Tibial nerve (tissue), 4 donors: ENCODE measurements at places on chromosomes 12 and 14.

DNA sequence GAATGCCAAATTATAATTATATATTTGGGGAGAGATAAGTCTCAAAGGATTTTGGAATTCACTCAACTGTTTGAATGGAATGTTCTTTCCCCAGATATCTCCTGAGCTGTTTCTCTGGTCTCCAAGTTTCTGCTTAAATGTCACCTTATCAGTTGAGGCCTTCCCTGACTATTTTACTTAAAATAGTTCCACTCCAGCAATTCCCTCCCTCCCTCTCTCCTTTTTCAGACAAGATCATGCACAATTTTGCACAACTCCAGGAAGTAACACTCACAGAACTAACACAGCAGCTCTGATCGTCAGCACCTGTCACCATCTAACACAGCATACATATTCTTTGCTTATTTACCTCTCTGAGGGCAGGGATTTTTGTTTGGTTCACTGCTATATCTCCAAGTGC, 12.5 kb downstream of the BTG1 start:
- DNase-seq: no peak

GRCh38 chr12:108305520-108305919, 33.6 kb downstream of the CMKLR1 start:
- DNase-seq: peak; percentile 85

GRCh38 chr12:75699728-75700496, 188.5 kb upstream of the KRR1 start:
- no peak for DNase-seq

GRCh38 chr12:108789546-108789945, 58.2 kb upstream of the CORO1C start:
- no peak for DNase-seq

DNA sequence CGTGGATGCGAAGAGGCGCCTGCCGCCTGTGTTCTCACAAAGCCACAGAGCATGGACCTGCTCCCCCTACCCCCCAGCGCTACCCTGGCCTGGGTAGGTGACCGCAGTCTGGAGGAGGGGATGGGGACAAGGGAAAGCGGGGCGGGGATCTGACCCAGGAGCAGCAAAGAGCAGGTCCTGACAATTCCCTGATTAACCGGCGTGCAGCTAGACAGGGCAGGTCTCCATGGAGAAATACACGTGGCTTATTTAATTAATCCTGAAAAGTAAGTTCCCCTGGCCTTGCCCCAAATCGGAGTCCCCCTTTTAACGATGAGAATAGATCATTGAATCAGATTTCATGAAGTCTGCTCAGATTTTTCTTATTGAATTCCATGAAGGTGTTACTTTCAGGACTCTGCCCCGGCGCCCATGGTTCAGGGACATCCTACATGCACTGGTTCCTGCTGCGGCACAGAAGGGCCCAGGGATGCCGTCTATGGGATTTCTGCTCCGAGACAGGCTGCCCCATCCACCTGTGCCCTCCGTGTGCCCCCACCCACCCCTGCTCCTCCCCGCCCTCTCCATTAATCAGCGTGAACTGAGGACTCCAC, 251.0 kb upstream of the SFSWAP start:
- DNase-seq: no peak

GRCh38 chr12:129551441-129551840, 352.4 kb downstream of the TMEM132D start:
- no peak for DNase-seq

DNA sequence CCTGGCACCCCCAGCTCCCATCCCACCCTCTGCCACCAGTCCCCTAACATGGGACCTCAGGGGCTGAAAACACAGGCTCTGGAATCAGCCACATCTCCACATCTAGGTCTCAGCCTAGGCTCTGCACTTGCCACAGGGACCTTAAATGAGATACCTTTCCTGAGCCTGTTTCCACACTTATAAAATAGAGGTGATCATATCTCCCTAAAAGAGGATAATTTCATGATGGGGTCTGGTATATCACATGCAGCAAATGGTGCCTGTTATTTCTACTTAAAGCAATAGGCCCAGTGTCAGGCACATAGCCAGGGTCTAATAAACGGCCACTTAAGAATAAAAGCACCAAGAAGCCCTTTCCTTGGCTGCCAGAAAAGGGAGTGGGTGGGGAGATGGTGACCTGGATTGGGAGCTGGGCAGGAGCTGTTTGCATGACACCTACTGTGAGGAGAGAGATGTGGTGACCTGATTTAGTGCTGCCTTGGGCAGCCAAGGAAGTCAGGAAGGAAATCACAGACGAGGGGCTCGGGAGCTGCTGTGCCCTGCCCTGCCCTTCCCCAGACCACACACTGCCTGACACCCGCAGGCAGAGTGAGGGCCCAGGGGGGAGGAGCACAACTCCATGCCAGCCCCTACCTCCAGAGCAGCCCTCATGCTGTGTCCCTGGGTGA, 71.2 kb downstream of the IRF2BPL start:
- DNase-seq: no peak

DNA sequence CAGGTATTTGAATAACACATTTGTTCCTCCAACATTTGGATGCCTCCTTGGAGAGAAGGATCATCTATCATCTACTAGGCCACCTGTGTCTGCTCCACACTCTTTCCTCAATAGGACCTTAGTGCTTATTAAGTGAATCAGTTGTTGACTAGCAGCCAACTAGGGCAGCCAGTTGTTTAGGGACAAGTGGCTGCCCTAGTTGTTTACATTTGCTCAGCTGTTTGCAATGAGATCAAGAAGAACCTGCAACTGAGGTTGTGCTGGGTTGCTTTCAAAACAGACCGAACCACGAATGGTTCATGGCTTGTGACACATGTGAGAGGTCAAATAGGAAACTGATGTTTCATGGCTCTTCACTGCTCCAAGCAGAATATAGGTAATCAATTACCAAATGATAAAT, 53.8 kb downstream of the TMCC3 start:
- no peak for DNase-seq

- DNase-seq: no peak
Measured at GRCh38 chr12:120984351-120984898, 6.1 kb downstream of the HNF1A start.
